ENCODE measurements at places on chromosomes 3 and 15. TPM values are rescaled to one million over a fixed set of nuclear protein-coding genes. Genes with fewer than 3 reads are reported as not detected.

DNA sequence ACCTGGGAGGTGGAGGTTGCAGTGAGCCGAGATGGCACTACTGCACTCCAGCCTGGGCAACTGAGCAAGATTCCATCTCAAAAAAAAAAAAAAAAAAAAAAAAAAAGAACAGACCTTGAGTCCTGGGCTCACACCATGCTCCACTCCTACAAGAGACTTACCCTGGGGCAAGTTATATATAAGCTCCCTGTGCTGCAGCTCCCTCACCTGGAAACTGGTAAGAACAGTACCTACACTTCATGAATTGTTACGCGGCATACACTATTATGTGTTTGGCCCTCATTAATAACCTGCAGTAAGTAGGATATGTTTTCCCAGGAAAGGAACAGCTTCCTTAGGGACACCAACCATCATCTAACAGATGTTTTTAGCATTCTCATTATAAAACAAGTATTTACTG is 119.6 kb downstream of the FMN1 start:
- H3K27me3 ChIP-seq = no peaks in the 10 kb centered on the region
- H3K27ac ChIP-seq = no peak overlapping the region
- H3K4me3 ChIP-seq = no peak overlapping the region
- no peak for DNase-seq

- DNase-seq = no peak
- no peaks in the 10 kb centered on the region for H3K4me1 ChIP-seq
- no peaks in the 10 kb centered on the region for H3K36me3 ChIP-seq
- no peak overlapping the region for H3K27ac ChIP-seq
- no peaks in the 10 kb centered on the region for H3K27me3 ChIP-seq
Observed at GRCh38 chr3:125433091-125433534, 58.0 kb upstream of the ZNF148 start.

DNA sequence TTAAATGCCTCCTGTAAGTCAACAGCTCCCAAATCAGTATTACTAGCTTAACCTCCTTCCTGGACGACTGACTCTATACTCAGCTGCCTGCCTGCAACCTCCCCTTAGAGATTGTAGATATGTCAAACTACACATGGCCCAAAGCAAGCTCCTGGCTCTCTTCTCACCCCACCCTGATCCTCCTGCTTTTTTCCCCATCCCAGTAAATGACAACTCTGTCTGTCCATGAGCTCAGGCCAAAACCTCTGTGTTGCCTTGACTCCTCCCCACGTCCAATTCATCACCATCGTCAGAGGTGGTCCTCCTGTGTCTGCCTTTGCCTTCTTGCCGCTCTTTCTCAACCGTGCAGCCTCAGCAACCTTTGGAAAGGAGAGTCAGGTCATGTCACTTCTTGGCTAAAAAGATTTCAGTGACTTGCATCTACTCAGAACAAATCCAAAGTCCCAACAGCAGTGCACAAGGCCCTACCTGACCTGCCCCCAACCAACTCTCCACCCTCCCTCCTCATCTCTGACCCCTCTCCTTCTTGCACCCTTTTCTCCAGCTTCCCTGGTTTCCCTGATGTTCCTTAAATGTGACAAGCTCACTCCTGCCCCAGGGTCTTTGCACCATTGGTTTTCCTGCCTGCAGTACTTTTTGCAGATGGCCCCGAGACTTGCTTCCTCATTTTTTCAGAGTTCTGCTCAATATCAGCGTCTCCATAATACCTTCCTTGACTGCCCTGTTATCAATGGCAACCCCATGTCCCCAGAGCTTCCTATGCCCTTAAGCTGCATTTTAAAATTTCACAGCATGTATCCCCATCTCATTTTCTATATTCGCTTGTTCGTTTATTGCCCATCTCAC is 52.8 kb downstream of the LSM3 start:
- no peak overlapping the region for H3K4me3 ChIP-seq
- H3K27ac ChIP-seq = no peak overlapping the region
- DNase-seq = no peak

GRCh38 chr15:37931321-37931720 is 3.1 kb upstream of the TMCO5A start:
- H3K36me3 ChIP-seq = no peaks in the 10 kb centered on the region
- no peak overlapping the region for H3K4me3 ChIP-seq
- peak overlapping the region; percentile 39 for H3K27ac ChIP-seq
- no peaks in the 10 kb centered on the region for H3K27me3 ChIP-seq
- no peak for DNase-seq
- H3K4me1 ChIP-seq = no peaks in the 10 kb centered on the region

DNA sequence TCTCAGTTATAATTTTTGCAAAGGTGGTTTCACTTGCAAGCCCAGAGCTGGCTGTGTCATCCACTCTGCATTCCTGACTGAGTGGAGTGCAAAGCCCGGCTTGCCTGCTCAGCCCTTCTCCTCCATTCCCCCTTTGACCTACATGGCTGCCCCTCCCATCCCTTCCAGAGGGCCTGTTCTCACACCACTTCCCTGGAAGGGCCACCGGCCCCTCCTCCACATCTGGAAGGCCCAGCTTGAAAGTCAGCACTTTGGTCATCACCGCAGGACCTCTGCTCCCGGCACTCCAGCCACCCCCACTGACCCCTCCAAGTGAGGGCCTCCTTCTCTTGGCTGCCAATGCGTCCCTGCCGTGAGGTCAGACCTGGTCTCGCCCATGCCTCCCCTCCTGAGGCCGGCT is 74.1 kb upstream of the RNF7 start:
- H3K4me1 ChIP-seq = peaks cover 6% of the 10 kb centered on the region
- no peaks in the 10 kb centered on the region for H3K36me3 ChIP-seq
- H3K27me3 ChIP-seq = no peaks in the 10 kb centered on the region
- no peak overlapping the region for H3K4me3 ChIP-seq
- no peak for DNase-seq
- H3K27ac ChIP-seq = no peak overlapping the region

The SPATA12 gene
- 0.24 TPM for polyA plus RNA-seq

GRCh38 chr15:43930556-43930955 is 103.8 kb downstream of the WDR76 start:
- H3K4me3 ChIP-seq = no peak overlapping the region
- H3K27ac ChIP-seq = no peak overlapping the region
- H3K36me3 ChIP-seq = no peaks in the 10 kb centered on the region
- no peak for DNase-seq
- H3K4me1 ChIP-seq = peaks cover 11% of the 10 kb centered on the region

DNA sequence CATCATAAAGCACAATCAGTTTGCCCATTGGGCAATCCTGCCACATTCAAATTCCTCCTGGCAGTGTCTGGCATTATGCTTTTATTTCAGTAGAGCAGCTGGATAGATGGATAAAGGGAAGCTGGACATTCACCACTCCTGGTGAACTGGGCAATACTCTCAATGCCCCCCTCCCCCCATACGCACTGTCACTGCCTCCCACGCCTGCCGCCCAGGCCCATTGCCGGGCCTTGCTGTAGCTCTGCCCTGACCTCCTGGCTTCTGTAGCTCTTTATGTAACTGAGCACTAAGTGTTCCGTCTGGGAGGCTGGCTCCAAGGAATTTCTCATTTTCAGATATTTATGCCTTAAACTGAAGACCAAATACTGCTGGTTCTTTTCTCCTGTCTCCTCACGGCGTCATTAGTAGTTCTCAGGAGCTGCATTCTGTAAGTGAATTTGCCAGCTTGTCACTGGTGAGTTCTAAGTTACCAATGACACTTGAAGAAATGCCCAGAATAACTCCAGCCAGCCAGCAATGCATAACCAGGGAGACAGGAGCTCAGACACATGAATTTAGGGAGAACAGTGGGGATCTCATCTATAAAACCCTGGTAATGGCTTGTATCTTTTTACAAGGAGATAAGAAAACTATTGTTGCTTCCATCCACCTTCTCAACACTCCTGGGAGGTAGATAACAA is 25.5 kb upstream of the RASGRF1 start:
- no peaks in the 10 kb centered on the region for H3K36me3 ChIP-seq
- no peaks in the 10 kb centered on the region for H3K27me3 ChIP-seq
- DNase-seq = no peak
- no peaks in the 10 kb centered on the region for H3K4me1 ChIP-seq
- no peak overlapping the region for H3K4me3 ChIP-seq

The SLC27A2 gene
- polyA plus RNA-seq = 0.49 TPM

The SLC28A1 gene
- polyA plus RNA-seq = not detected

The ZMYND10 gene
- 0.83 TPM for polyA plus RNA-seq
